Stimulated activated CD8-positive, alpha-beta memory T cell treated with anti-CD3 and anti-CD28 coated beads, Interleukin-15, amount 100 ng/mL, for 1 hour (primary cell): ENCODE measurements at places on chromosomes 3 and 15.

- no peak for DNase-seq
Measured at GRCh38 chr3:6806991-6807390, 53.9 kb upstream of the GRM7 start.

DNA sequence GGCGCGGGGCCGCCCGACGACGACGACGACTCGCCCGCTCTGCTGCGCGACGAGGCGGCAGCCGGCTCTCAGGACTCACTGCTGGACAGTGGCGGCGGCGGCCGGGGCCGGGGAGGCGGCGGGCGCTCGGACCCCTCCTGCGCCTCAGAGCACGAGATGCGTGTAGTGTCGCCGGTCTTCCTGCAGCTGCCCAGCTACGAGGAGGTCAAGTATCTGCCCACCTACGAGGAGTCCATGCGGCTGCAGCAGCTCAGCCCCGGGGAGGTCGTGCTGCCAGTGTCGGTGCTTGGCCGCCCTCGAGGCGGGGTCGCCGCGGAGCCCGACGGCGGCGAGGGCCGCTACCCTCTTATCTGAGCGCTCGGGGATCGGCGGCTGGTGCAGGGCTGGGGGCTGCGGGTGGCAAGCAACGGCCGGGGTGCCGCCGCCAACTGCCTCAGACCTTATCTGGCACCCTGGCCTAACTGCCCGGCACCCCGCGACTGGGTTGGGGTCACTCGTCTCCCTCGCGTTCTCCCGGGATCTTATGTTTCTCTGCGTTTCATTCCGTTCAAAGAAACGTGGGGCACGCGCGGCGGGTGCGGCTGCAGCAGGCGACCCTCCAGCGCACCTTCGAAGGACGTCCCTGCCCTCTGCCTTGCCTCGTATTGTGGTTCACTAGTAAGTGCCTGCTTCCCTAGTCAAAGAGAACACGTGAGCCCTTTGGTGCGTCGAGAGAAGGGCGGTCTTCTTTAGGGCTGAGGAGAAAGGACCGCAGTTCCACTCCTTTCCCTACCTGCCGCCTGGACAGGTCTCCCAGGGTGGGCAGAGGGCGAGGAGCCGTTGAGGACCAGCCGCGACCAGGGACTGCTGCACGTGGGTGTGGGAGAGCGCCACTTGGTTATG is 1.0 kb downstream of the C3orf80 start:
- no peak for DNase-seq

GRCh38 chr3:171175741-171176234 is 149.3 kb upstream of the SLC2A2 start:
- DNase-seq, result no peak

GRCh38 chr3:61178167-61178566 is 73.1 kb downstream of the FHIT start:
- no peak for DNase-seq

DNA sequence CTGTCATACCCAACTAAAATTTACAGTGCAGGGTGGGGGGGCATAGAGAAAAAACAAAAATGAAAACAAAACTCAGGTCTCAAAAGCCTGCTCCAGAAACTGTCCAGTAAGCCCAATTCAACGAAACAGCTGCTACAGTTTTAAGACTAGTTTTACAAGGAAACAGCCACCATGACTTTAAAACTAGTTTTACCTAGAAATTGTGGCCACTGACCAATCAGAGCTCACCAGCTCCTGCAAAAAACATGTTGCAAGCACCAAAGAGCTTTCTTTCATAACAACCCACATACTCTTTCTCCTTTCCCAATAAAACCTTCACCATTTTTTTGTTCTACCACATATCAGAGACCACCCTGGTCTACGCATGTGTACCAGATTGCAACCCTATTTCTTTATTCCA is 7.3 kb upstream of the CFAP91 start:
- no peak for DNase-seq
